Choroid plexus epithelial cell (primary cell): ENCODE measurements at places on chromosomes 13 and 19.

DNA sequence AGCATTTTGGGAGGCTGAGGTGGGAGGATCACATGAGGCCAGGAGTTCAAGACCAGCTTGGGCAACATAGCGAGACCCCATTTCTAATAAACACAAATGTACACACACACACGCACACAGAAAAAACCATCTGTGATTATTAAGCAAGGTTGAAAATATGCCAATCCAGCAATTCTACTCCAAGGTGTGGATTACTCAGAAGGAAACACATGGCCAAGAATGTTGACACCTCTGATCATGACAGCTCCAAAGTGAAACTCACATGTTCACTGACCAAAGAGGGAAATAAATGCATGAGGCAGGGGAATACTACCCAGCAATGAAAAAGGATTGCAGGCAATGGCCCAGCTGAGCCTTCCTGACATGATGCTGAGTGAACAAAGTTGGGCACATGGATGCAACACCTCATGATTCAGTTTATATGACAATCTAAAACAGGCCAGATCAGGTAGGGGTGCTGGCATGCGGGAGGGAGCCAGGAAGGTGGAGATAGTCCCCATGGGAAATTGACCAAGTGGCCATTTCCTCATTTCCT, 4.4 kb downstream of the DOCK6 start:
- no peak for DNase-seq

- DNase-seq: no peak
Observed at GRCh38 chr13:107830804-107831203, 384.5 kb downstream of the LIG4 start.

DNA sequence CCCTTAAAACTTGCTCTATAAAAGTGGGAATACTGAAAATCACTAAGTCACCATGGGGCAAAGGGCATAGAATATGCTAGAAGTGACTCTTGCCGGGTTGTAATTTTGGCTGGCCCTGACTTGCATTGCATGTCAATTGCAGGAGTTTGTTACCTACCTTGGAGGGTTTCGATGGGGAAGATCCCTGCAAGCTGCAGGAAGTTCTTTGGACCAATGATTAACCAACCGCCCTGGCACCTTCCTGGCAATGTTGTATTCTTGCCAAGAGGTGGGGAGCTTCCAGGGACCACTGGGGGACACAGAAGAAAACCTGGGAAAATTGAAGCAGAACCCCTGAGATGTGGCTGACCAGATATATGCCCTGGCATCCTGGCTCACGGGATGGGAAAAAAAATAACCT, 235.8 kb downstream of the B3GLCT start:
- DNase-seq: no peak

DNA sequence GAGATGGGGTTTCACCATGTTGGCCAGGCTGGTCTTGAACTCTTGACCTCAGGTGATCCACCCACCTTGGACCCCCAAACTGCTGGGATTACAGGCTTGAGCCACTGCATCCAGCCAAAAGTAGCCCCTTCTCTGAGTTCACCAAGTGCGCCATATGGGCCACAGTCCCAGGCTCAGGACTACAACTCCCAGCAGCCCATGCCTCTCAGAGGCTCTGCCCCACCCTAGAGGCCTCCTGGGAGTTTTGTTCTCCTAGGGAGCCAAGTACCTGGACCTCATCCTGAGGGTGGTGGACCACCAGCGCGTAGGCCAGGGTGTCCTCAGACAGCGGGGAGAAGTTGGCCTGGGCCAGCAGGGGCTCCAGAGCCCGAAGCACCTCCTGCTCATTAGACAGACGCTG, 18.8 kb downstream of the TMEM143 start:
- no peak for DNase-seq

- no peak for DNase-seq
Observed at GRCh38 chr13:57825066-57825465, 193.5 kb downstream of the PCDH17 start.

DNA sequence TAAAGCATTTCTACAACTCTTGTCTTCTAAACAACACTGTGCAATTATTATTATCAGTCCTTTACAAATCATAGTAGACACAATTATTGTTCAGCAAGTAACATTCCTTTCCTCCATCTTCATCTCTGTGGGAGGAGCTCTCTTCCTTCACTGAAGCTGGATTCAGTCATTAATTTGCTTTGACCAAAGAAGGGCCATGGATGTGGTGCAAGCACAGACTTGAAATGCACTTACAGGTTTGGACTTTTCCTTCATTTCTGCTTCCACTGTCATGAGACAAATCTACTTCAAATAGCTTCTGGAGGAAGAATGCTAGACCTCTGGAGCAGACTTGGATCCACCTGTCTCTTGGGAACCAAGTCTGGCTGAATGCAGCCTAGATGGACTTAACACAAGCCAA, 336.6 kb upstream of the SLITRK6 start:
- DNase-seq: no peak
